ENCODE measurements at places on chromosomes 3 and 15.
A peak's percentile ranks its signal among the peaks of the same experiment; 100 is the strongest.

DNA sequence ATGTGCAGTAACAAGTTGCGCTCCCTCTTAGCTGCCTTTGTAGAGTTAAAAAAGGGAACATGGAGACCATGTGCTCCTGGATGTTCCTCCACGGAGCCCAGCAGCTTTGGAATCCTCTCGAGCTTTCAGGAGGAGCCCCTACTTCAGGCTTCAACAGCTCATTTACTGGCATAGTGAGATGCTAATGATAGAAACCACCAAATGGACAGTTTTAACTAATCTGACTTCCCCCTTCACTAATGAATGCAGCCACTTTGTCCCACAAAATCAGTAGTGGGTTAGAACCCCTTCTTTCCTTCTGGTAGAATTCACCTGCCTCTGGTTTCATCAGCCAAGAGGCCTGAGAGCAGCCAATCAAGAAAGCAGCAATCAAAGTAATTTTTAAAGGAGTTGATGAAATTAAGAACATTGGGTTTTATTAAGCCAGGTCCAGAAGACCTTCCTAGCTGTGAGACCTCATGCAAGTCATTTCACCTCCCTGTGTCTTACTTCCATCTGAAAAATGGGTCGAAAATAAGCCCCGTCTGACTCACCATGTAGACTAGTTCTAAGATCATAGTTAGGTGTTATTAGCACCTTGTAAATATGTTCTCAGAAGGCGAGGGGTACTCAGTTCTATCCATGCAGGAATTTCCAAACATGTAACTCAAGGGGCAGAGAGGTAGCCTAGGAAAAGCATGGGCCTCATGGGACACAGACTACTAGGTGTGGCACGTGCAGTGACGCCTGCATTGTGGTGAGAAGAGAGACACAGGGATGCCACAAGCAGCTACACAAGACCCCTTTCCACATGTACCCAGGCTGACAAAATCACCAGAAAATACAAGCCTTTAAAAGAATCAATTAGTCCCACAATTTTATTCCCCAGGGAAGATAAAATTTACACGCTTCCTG, 179.7 kb upstream of the LPP start:
- DNase-seq = no peak

DNA sequence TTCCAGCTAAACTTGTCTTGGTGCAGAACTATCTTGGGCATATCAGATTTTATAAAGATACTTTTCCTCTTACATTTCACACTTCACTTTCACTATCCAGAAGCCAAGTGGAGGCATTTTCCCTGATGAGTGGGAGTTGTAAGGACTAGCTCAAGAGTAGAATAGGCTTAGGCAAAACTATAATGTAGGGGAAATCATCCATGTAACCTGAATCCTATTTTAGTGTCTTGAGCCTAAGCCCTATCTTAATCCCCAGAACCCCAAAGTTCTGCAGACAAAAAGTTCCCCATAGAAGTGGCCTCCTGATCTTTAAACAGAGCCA, 42.2 kb upstream of the CD47 start:
- no peak for DNase-seq

GRCh38 chr3:167109746-167110145, 270.4 kb downstream of the ZBBX start:
- DNase-seq = no peak

GRCh38 chr3:139572847-139573672, 33.5 kb upstream of the RBP1 start:
- DNase-seq = no peak

- DNase-seq = no peak
These were observed 463.1 kb upstream of the GOLIM4 start for GRCh38 chr3:168558728-168559411.

DNA sequence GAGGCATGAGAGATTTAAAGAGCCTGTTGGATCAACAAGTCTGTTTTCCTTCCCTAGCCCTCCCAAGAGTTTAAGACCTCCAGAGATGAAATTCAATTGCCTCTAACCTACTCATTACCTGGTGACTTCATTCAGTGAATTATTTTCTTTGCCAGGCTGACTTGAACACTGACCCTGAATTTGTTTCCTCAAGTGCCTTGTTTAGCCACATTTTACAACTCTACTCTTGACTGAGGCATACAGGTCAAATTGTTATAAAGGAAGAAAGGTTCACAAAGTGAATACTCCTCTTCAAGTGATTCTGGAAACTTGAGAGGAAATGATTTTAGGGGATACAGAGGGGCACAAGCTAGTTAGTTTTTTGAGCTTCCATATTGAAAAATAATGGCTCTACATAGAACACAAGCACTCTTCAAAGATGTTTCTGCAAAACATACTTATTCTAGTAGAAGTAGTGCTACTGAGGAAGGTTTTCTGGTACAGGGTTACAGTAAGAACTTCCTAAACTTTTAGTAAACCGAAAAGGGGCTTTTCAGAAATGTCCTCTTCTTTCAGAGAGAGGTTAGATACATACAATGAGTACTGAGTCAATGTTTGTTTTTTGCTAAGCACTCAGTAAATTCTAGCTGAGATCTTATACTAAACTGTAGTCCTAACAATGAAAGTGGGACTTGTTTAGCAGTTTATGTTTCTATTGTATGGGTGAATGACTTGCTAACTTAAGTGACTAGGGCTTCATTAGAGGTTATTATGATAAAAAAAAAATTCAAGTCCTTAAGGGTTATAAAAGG, 137.4 kb upstream of the SATB1 start:
- no peak for DNase-seq

GRCh38 chr3:4845882-4846281, 133.4 kb upstream of the BHLHE40 start:
- no peak for DNase-seq

DNA sequence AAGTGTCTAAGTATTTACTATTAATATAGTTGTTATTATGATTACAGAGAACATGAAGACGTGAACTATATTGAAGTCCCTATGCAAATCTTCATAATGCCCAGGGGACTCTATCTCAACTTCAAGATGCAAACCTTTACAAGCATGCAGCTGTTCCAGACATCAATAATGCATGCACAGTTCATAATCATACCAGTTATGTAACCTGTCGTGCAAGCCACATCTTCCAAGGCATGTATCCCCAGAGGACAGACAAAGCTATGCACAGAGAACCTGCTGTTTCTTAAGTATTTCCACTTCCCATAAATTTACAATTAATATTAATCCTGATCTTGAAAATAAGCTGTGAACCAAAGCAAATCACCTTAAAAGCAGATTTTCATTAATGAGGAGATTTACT, 534.1 kb downstream of the TUSC7 start:
- no peak for DNase-seq

GRCh38 chr3:184808021-184808420, 3.9 kb upstream of the VPS8 start:
- DNase-seq = no peak

GRCh38 chr3:158713094-158713499, 19.2 kb downstream of the RARRES1 start:
- DNase-seq = peak; percentile 78

DNA sequence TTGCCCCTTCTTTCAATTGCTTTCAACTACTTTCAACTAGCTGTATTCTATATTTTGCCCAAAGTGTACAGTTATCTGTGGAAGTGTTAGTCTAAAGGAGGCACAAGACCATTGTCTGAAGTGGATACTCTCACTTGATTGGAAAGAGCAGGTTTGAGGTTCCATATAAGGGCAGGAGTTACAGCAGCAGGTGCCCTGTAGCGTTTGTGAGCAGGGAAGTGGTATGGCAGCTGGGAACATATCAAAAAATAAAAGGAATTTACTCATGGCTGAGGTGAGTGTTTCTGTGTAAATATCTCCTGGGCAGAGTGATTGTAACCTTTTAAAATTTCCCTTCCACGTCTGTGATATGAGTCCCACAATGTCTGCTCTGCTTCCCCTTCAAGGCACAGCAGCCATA, 38.5 kb upstream of the DNAJC13 start:
- no peak for DNase-seq

DNA sequence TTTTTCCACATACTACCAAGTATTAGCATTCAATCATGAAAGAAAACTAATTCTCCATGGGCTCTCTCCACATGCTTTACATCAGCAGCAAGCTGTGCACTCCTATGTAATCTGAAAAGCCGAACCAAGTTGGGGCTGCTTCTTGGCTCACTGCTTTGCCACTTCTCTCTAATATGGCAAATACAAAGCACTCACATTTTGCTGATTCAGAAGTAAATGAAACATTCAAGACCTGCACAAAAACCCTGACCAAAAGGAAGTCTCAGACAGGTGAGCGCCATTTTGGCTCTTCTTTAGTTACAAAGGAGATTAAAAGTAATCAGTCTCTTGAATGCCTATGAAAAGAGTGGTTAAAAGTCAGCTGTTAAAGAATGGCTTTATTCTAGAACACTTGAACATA, 915.2 kb downstream of the FHIT start:
- no peak for DNase-seq

DNA sequence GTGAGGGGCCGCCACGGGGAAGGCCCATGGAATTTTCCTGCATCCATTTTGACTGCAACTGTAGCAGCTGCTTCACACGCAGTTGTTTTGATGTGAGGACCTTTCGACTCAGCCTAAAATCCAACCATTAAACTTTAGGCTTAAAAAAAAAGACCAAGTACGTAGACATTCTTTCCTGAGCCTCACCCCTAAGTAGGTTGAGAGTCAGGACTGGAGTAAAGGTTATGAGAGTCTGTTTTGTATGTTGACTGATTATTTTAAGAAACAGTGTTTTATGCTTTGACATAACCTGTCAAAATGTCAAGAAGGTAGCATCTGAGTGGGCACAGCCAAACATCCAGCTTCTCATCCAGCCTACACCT, 45.7 kb upstream of the AMOTL2 start:
- DNase-seq = no peak

DNA sequence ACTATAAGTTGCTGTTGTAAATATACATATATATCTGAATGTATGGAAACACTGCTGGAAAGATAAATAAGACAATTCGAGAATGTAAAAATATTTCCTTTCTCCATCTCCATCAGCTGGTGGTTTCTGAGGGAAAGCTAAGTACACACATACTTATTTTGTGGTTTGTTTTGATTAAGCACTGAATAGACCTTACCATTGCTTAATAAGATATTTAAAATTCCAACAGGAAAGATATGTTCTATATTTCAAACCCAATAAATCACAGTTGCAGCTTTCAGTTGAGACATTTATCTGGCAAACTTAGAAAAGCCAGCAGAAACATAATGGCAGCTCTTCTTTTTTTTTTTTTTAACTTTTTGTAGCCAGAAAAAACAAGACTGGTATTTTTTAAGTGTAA, 160.4 kb downstream of the VGLL3 start:
- DNase-seq = no peak

Data from pons (tissue), 1 donor.